Urinary bladder (tissue), 4 donors: ENCODE measurements at places on chromosomes 6 and 20. TPM values are rescaled to one million over a fixed set of nuclear protein-coding genes. Genes with fewer than 3 reads are reported as not detected.

DNA sequence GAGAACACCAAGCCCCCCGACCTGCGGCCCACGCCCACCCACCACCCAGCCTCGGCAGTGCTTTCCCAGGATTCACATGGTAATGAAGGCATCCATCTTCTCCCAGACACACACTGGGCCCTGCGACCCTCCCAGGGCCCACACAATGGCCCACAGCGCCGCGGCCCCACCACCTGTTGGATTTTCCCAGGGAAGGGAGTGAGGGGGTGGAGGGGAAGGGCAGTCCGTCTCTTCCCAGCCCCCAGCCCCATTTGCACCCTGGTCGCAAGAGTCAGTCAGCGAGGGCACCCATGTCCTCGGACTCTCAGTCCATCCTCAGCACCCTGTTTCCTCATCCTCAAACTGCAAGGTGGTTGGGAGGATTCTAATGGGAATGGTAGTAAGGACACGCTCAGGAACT lies 23.7 kb upstream of the ID1 start:
- DNase-seq = no peak

DNA sequence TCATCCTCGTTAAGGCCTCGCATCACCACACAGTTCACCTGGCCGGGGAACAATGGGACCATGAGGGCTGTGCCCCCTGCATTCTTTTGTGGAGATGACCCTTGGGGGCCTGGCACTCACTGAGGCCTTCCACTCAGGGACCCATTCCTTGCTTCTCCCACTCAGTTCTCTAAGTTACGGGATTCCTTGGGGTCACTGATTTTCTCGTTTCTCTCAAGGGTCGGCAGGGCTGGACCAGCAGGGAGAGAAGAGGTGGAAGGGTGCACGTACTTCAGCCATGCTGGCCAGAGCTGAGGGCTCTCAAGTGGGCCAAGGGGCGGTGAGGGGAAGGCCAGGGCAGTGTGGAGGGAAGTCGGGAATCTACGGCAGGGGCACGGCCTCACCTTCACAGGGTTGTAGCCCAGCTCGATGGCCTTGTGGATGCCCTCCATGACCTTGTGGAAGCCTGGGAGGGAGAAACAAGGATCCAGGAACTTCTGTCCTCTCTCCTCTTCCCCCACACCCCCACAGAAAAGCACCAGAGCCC lies 20.8 kb downstream of the MOCS1 start:
- no peak for DNase-seq

DNA sequence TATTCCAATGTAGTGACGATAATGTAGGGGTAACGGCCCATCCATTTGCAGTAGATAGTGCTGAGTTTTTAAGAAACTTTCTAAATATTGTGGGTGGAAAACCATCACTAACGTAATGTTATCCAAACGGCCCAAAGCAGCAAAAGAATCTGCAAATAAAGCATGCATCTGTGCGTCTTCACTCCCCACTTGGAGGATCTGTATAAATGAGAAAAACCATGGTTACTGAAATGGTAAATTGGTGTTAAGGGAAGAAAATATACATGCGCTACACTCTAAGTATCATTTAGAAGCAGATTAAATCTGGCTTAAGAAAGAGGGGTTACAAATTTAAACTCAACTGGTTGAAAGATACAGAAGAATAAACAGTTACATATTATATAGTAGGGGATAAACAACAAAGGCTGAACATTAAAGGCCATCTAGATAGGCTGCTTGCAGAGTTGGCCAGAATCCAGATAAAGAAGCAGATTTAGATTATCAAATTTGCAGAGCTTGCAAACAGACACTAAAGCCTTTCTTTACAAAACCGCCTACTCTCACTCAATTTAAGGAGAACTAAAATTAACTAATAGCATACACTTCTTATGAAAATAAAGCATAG lies 93.3 kb downstream of the SESN1 start:
- DNase-seq = peak; percentile 41

EFCAB8 gene
- polyA plus RNA-seq = 0.11 TPM

- no peak for DNase-seq
Measured at GRCh38 chr6:143934331-143934730, 70.1 kb downstream of the ZC2HC1B start.

DNA sequence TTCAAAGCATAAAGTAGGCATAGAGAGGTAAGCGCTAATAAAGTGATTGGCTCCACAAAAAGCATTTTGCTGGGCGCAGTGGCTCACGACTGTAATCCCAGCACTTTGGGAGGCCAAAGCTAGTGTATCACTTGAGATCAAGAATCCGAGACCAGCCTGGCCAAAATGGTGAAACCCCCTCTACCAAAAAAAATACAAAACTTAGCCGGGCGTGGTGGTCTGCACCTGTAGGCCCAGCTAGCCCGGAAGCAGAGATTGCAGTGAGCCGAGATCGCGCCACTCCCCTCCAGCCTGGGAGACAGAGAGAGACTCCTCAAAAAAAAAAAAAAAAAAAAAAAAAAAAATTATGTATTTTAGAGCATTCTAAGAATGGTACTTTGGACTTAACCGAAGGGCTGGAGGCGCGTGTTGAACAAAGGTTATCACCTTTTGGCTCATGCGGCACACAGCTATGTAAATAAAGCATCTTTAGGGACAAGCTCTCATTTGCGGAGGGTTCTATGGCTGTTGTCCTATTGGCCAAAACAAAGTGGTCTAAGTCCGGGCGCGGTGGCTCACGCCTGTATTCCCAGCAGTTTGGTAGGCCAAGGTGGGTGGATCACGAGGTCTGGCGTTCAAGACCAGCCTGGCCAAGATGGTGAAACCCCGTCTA lies 17.4 kb downstream of the HFE start:
- DNase-seq = no peak

DNA sequence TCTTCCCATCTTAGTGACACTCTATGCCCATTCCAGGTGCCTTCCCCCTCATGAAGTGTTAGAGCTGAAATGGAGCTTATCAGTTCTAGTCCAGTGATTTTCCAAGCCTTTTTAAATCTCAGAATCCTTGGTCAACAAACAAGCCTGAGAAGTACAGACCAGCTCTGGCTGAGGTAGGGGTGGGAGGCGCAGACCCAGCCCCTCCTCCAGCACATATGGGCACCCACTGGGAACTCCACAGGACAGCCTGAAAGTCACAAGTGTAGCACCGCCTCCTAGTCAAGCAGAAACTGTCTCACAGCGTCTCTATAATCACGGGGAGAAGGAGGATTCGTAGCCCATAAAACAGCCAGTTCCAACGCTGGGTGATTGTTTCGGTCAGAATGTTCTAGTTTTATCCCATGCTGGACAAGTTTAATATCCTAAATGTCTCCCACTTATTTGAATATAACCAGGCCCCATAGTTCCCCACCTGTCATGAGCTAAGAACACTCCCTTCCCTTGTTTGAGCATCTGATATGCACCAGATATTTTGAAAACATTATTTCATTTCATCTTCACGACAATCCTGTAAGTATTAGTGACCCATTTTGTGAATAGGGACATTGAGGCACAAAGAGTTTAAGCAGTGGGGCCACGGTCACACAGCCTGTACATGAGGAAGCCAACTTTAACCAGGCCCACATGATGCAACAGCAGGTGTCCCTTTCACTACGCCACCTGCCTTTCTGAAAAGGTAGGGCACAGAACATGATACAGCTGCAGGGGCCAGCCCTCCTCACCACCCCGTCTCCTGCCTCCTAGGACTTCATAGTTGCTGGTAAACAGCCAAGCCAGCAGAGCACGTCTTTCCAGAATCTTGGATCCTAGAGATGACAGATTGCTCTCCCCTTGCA lies 40.1 kb downstream of the TRAF3IP2 start:
- DNase-seq = no peak

DNA sequence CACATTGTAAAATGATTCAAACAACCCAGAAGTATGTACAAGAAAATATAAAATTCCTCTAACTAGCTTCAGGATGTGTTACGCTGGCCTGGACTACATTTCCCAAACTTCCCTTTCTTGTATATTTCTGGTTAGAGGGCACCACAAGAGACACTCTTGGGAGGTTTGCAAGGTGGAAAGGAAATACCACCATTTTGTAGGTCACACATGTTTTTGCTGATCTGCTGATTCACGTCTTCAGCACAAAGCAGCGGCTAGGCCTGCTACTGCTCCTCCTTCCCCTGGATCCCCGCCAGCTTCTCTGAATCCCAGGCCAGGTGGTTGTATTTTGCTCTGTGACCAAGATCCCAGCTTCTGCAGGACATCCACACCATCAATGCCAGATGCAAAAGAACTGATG lies 104.2 kb downstream of the AGPAT4 start:
- no peak for DNase-seq

GRCh38 chr6:152240436-152240835 lies 396.7 kb downstream of the SYNE1 start:
- no peak for DNase-seq

MYLK2 gene
- polyA plus RNA-seq = not detected

CST7 gene
- polyA plus RNA-seq = 4.5 TPM
